Keratinocyte (primary cell): ENCODE measurements at places on chromosomes 3 and 15. TPM values are rescaled to one million over a fixed set of nuclear protein-coding genes. Genes with fewer than 3 reads are reported as not detected.

Gene ANKUB1
- polyA plus RNA-seq, result 0.45 to 0.77 TPM (median 0.66 TPM) in 3 replicates

- DNase-seq, result no peak
These were observed 133.6 kb downstream of the OCA2 start for GRCh38 chr15:27965546-27965945.

Gene FOXL2NB
- 0.38 to 0.95 TPM (median 0.43 TPM) in 3 replicates for polyA plus RNA-seq

GRCh38 chr15:49852756-49853155, 231.9 kb downstream of the DTWD1 start:
- DNase-seq, result no peak

DNA sequence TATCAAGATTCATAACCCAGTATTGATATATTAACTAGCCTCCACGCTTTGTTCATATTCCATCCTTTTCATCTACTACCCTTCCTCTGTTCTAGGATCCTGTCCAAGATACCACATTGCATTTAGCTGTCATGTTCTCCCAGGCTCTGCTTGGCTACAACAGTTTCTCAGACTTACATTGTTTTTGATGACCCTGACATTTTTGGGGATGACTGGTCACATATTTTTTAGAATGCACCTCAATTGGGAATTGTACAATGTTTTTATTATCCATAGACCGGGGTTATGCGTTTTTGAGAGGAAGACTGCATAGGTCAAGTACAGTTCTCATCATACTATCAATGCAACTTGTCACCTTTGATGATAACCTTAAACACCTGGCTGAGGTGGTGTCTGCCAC, 421.2 kb downstream of the GABRG3 start:
- DNase-seq, result no peak

GRCh38 chr3:134279466-134279865, 28.8 kb upstream of the RYK start:
- no peak for DNase-seq
